ENCODE measurements at places on chromosomes 11 and 22.

- no peak for DNase-seq
Measured at GRCh38 chr22:47161631-47162030, 399.2 kb downstream of the TBC1D22A start.

DNA sequence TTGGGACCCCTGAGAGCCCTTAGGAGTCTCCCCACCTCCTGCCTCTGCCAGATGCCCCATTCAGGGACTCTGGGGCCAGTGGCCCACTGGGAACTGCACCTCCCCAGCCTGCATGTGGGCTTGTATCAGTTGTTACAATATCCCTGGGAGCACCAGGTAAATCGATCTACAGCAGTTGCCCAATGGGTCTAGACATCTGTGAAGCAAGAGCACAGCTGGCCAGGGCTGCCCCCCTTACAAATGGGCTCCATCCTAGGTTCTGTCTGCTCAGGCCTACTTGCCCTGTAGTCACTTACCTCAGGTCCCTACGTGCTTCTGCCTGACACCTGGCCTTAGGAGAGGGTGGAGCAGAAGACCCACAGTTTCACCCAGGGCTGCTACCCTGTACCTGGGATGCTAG, 62.7 kb downstream of the HIRA start:
- DNase-seq = no peak

DNA sequence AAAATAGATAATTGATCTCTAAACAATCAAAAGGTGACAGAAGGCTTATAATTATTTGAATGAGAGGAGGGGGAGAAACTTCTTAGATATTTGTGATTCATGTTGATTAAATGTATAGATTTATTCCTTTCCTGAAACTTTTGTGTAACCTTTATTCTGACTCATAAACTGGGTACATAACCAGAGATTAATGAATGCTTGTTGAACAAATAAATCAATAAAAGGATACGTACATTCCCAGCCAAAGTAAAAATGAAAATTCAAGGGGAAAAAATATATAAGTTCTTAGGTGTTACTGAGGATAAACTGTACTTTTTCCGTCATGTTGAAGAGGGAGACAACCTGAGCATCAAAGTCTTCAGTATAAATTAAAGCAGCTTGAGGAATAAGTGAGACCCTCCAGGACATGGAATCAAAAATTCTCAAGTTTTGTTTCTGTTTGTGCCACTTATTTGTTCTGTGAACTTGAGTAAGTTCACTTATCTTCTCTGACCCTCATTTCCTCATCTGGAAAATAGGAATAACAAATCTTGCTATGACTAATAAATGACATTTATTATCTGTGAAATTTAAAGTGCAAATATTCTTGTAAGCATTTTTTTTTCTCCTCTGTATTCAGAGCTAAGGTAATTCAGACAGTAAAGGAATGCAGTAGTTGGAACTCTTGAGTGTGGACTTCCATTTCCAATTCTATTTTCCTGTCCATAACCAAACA, 195.4 kb downstream of the METTL15 start:
- no peak for DNase-seq

DNA sequence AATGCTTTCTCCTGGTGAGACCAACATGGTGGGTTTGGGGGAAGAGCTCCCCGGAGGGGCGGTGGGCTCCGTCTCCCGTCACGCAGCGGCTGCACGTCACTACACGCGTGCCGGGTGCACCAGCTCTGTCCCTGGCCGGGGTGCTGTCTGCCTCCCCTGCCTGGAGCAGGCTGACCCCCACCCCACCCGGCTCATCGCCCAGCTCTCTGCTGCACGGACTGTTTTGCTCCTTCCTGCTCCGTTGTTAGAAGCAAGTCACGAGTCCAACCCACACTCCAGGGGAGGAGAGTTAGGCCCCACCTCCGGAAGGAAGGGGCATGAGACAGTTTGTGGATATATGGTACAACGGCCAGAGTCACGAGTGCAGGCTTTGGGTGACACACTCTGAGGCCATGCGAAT, 364.9 kb downstream of the BRD1 start:
- DNase-seq = no peak

DNA sequence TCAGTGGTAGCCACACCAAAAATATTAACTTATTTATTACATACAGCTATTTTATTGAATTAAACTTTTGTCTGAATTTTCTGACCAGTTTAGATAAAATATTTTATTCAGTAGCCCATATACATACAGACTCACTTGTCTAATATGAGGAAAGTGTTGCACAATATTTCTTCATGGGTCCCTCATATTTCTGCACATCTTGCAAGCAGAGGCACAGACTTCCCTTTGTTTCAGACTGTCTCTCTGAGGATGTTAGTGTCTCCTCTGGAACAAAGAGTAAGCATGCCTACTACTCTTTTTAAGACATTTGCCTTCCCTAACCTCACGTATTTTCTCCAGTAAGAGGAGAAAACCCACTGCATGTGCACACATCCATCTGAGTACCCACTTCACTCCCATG, 81.2 kb downstream of the OR5AK2 start:
- DNase-seq = no peak

GRCh38 chr11:24496736-24497725, at the start of gene LUZP2:
Gene LUZP2, plus strand, starts transcription at chr11:24497053.
- no peak for DNase-seq

DNA sequence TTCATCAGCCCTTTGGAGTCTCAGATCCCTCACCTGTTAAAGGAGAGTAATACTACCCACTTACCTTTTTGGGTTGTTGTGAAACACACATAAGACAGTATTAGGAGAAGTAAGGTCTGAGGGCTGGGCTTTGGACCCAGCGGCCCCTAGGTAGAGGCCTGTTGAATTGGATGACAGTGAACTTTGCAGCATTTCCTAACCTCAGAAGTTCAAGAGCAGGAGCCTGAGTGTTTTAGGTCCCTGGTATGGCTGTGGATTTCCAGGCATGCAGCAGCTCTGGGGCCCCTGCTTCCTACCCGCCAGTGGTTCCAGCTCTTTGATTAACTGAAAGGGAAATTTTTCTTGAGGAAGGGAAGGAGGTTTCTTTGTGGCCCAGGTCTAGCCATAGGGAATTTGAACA, 58.9 kb downstream of the TEAD1 start:
- DNase-seq = no peak

DNA sequence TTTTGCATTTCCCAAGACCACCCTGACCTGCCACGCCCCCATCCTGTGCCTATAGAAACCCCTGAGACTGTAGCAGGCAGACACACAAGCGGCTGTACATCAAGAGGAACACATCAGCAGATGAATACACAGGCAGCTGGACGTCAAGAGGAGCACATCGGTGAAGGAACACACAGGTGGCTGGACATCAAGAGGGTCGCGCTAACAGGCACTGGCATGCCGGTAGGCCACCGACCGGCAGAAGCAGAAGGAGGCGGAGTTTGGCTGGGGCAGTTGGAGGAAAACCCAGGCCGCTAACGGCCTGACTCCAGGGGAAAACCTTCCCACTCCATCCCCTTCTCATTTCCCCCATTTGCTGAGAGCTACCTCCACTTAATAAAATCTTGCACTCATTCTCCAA, 5.4 kb upstream of the IPO7 start:
- no peak for DNase-seq

DNA sequence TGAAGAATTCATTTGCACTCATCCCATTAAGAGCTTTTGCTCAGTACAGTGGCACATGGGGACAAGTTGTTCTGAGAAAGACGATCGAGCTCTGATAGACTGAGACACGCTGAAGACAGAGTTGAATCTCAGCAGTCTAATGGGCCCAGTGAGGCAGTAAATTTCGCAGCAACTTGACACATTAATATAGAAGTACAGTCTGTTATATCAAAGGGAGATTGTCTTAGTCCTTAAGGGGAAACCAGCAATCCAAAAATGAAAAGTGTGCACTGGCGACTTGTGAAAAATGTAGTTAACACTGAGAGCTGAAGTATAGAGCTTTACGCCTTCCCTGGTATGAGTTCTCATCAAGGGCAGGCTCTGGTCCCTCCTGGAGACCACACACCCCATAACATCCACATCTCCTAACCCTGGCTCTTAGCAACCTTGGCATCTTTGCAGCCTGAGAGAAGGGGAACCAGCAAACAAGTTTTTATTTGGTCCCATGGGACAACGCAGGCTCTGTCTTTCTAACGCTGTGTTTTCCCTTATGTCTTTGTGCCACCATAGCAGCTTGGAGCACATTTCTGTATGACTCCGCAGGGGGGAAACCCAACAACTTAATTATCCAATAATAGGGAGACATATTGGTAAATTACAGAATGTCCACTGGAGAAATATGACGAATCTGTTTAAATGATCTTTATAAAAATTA, 952.5 kb downstream of the OPCML start:
- DNase-seq = no peak

GRCh38 chr11:7019500-7020182, 505 bp downstream of the ZNF214 start:
- DNase-seq = no peak

DNA sequence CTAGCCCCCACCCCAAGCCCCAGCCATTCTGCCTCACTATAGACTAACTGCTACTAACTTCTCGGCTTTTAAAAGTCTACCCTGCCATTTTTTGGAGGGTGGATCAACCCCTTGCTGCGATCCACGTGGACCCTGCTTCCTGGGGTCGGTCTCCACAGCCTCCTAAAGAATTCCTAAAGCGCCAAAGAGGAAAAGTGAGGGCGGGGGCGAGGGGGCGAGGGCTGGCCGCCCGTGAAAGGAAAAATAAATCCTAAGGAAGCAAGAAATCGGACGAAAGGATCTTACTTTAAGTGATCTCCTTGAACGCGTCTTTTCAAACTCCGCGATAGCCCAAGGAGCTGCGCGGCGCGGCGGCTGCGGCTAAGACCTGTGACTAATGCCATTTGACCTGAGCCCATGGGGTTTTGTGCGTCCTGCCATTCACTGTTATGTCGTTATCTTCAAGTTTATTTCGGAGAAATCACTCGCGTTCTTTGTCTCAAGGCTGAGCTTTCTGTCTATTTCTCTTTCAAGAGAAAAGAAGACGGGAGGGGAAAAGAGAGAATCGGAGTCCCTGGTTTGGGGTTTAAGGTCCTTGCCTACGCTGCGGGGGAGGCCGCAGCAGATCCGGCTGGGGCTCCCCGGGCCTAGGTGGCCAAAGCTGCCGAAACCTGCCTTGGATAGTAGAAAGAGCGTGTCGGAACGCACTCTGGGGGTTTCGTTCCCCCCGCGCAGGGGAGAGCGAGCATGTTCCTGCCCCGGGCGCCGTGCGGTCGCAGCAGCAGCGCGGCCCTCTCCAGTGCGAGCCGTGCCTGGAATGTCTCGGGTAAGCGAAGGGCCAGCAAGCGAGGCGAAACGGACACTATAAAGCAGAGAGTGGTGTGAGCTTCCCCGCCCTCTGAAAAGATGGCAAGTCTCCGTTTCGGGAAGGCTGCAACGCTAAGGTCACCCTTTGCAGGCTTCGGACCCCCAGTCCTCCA, 2.8 kb upstream of the DBX1 start:
- no peak for DNase-seq

- no peak for DNase-seq
Measured at GRCh38 chr11:128784059-128784804, 82.9 kb downstream of the KCNJ1 start.

- no peak for DNase-seq
Measured at GRCh38 chr11:20707876-20708275, 38.5 kb downstream of the NELL1 start.

DNA sequence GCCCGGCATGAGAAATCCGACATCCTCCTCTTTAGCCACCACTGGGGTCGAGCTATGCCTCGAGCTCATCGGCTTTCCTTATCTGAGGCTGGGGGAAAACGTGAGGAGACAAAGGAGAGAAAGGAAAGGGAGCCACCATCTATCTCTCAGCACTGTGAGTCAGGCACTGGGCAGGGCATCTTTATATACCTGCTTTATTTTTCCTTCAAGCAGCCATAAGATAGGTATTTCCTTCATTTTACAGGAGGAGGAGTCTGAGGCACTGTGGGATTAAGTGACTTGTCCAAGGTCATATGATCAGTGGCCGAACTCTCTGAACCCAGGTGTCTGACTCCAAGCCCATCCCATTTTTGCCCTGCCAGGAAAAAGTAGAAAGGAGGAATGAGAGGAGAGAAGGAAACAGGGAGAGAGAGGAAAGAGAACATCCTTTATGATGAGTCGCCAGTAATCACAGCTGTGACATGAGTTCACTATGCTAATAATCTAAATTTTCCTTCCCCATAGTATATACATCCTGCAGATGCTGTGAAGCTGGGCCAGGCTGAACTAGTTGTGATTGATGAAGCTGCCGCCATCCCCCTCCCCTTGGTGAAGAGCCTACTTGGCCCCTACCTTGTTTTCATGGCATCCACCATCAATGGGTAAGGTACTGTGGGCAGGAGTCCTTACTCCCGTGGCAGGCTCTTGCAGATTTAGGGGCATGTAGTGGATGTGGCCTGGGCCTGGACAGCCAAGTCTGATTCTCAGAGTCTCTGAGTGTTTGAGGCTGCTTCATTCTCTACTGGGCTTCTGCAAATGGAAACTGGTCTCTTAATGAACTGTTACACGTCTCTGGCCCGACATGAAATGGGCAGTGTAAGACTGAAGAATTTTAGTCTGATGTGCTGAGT, 21.8 kb downstream of the NAT10 start:
- DNase-seq = no peak

GRCh38 chr11:1969776-1970175, 22.6 kb downstream of the MRPL23 start:
- DNase-seq = no peak

- DNase-seq = no peak
Measured at GRCh38 chr11:33884601-33885000, 7.3 kb downstream of the LMO2 start.

DNA sequence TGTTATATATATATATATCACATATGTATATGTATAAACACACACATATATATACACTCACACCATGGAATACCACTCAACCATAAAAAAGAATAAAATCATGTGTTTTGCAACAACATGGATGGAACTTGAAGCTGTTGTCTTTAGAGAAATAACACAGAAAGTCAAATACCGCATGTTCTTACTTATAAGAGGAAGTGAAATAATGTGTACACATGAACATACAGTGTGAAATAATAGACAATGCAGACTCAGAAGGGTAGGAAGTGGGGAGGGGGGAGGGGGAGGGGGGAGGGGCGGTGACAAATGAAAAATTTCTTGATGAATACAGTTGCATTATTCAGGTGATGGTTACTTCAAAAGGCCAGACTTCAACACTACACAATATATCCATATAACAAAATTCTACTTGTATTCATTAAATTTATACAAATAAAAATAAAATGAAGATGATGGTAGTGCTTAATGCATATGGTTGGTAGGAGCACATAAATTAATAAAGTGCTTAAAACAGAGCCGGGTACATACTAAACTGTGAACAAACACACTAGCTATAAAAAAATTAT, 5.8 kb upstream of the OR5B2 start:
- DNase-seq = no peak

GRCh38 chr11:47186076-47186699, at the start of gene PACSIN3:
Gene PACSIN3, minus strand, starts transcription at chr11:47186434. Its CDS starts 3,707 bp downstream, at chr11:47182727.
- DNase-seq = peak; percentile 5

DNA sequence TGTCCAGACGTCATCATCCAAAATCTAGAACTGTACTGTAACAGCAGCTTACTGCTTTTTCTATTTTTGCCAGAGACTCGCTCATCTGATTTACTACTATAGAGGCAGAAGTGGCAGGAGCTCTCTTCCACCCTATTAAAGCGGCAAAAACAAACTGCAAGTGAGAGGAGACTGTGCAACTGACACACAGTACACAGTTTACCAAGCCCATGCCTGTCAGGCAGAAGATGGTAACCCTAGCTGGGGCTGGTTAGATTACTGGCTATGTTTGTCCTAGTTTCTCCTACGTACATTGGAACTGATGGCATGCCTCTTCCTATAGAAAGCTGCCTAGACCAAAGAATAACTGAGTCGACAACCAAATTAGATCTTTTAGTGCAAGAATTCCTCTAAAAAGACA, 51.8 kb downstream of the CELF1 start:
- no peak for DNase-seq

Data from AML-193 (cell line).